ENCODE measurements at places on chromosomes 3 and 15.

GRCh38 chr3:60294181-60294580, 957.1 kb downstream of the FHIT start:
- no peak for DNase-seq

- no peak for DNase-seq
Measured at GRCh38 chr3:171980578-171981270, 58.7 kb upstream of the FNDC3B start.

DNA sequence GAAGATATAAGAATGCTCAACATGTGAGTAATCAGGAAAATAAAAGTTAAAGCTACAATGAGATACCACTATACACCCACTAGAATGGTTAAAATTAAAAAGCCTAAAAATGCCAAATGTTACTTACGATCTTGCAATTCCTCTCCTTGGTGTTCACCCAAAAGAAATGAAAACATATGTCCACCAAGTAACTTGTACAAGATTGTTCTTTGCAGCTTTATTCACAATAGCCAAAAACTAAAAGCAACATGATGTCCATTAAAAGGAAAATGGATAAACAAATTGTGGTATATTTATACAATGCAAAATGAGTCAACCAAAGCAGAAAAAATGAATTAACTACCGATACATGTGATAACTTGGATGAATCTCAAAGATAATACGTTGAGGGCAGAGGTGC, 301.6 kb upstream of the THBS1 start:
- no peak for DNase-seq

- DNase-seq: no peak
Measured at GRCh38 chr15:25705433-25706115, 157.6 kb downstream of the ATP10A start.

GRCh38 chr3:52530918-52531826, 2.5 kb downstream of the NT5DC2 start:
- DNase-seq: peak; percentile 13

DNA sequence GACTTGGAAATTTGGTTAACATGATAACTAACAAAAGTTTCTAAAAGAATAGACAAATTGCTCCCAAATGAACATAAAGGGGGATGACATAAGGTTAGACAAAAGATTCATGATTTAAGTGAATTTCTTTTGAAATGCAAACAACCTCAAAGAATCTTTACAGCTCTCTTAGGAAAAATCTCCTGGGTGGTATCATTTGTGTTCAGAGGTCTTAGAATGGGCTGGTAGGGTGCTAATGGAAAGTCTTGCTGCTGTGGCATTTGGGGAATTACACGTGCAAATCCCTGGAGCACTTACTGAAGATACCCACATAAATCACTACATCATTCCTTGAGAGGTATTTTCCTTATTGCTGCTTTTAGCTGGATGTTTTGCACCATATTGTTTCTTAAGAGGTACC, 14.4 kb upstream of the ROBO2 start:
- no peak for DNase-seq

DNA sequence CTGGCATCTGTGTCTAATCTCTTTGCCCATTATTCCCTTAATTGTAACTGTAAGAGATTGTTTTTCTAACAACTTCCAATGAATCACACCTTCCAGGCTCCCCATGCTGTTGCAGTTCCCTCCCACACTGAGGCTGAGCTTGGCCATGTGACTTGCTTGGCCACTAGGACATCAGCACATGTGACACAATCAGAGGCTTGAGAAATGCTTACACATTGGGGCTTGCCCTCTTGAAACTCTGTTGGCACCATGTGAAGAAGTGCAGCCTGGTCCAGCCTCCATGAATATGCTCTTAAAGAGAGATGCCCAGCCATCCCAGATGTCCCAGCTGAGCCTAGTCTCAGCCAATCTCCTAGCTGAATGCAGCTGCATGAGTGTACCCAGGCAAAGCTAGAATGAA, 326.8 kb upstream of the SOX2 start:
- DNase-seq: no peak

GRCh38 chr3:30720586-30721313, 114.3 kb downstream of the TGFBR2 start:
- no peak for DNase-seq

GRCh38 chr3:197375001-197375441, 76.6 kb upstream of the DLG1 start:
- no peak for DNase-seq

- no peak for DNase-seq
Measured at GRCh38 chr3:71786551-71786950, 1.6 kb upstream of the PROK2 start.

DNA sequence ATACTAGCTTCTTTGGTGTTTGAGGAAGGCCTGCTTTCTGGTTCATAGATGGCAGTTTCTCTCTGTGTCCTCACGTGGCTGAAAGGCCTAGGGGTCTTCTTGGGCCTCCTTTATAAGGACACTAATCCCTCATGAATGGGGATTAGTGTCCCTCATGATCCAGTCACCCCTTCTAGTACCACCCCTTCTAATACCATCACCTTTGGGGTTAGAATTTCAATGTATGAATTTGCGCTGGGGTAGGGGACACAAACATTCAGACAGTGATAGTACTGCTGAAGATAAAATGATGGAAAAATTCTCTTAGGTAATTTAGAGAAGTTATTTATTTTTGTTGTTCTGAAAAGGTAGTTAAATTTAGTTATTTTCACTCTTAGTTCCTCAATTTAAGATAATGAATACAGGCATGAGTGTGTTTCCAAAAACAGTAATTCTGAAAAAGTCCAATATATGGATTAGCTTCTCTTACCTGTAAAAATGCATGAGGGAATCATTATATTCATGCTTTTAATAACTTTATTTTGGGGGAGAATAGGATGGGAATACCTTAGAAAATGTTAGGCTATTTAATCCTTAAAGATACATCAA, 103.6 kb downstream of the FNDC3B start:
- no peak for DNase-seq

- DNase-seq: no peak
Measured at GRCh38 chr15:73941871-73942635, 15.8 kb downstream of the LOXL1 start.

GRCh38 chr15:61196711-61197586, 32.2 kb downstream of the RORA start:
- DNase-seq: no peak

DNA sequence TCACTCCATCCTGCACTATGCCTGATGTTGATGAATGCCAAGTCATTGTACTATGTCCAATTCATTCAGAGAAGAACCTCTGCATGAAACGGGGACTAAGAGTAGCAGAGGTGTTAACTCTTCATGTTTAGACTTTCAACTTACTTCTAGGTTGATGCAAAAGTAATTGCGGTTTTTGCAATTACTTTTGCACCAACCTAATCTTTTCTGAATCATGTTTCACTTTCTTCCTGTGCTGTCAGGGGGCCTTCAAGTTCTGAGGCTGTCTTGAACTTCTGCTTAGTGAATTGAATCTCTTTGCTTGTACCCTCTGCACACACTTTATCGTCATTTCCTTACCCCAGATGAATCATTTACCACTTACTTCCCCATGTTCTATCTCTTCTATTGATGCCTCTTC, 636.2 kb downstream of the NAALADL2 start:
- no peak for DNase-seq

- DNase-seq: no peak
Measured at GRCh38 chr3:13046569-13047274, 26.5 kb downstream of the IQSEC1 start.

- DNase-seq: no peak
Measured at GRCh38 chr15:49438962-49439631, 16.1 kb downstream of the FGF7 start.

DNA sequence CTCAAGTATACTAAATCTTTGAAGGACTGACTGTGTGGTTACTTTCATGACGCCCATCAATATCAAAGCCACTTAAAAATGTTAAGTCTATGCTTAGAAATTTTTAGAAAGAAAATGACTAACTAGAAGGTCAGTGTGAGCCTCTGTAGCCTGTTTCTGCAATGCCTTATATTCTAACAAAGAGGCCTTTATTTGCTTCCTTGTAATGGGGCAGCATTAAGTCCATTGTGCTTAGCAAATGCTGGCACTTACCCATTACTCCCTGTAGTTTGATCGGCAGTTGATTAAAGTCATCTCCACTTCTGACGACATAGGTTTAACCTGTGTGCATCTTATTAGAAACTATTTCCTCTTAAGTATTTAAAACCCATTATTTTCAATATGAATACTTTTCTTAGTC, 91.6 kb upstream of the FAM98B start:
- no peak for DNase-seq

DNA sequence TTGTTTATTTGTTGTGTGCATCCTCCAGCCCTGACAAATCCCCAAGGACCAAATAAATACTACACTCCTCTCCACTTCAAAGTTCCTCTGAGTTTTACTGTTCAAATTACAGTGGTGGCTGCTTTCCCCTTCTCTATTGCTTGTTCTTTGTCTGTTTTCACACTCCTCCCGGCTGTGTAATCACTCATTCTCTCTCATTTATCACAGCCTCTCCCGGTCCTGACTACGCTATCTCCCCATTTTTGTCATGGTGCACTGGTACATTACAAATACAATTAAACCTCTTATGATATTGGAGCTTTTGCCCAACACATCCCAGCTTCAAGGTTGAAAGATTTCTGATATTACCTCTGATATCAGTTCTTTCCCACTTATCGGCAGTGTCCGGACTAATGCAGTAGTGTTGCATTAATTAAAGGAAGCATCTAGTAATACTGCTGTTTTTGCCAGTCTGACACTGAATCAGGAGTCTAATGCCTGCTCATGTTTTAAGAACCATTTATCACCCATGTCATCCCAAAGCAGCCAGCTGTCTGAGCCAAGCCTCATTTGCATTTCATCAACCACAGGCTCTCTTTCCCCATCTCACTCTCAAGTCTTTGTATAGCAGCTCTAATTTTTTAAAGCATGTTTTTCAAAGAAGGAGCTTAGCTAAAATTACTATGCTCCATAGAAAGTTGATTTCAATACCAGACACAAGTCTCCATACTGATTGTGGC, 740.5 kb downstream of the ROBO2 start:
- no peak for DNase-seq

GRCh38 chr3:21795152-21795837, 44.3 kb upstream of the ZNF385D start:
- DNase-seq: no peak

DNA sequence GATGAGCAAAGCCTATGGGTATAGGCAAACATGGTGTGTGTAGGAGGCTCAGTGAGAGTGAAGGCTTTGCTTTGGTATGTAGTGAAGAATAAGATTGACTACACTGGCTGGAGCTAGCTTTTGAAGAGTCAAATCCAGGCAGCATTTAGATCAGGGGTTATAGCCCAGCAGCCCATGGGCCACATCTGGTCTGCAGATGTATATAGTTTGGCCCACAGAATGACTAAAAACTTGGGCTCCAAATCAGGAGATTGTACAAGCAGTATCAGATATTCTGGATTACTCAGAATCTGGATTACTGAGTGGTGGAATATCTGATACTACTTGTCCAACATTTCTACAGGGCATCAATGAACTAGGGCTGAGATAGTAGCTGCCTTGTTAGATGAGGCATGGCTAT, 92.9 kb upstream of the FGF7 start:
- no peak for DNase-seq

DNA sequence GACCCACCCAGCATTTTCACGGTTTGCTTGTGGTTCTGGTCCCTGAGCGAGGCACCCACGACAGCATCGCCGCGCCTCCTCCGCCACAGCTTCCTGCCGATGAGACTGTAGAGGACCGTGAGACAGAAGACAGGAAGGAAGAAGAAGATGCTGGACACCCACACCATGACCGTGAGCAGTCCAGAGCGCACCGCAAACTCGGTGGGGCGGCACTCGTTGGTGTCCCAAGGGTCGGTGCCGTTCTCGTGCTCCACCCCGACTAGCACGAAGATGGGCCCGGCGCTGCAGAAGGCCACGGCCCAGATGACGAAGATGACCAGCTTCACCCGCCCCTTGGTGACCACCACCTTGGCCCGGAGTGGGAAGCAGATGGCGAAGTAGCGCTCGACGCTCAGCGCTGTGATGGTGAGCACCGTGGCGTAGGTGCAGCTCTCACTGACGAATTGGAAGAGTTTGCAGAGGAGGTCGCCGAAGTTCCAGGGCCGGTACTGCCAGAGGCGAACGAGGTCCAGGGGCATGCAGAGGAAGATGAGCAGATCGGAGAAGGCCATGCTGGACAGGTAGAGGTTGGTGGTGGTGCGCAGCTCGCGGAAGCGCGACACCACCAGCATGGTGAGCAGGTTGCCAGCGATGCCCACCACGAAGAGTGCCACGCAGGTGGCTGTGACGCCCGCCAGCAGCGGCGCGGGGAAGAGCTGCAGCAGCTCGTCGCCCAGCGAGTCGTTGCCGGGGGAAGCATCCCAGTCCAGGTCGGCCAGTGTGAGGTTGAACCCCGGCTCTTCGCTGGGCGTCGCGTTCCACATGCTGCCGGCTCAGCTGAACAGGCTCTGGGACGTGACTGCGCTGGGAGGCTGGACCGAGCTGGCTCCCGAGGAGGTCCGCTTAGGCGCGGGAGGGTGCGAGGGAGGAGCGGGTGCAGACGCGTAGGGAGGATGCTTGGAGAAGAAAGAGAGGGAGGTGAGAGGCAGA, at the start of gene GHSR:
TSS of gene GHSR (minus strand) at position 846 of the 969 bp plus-strand sequence. CDS start at position 803, 43 bp downstream.
- DNase-seq: no peak
